ENCODE measurements at places on chromosomes 3 and 15. TPM values are rescaled to one million over a fixed set of nuclear protein-coding genes. Genes with fewer than 3 reads are reported as not detected.

GRCh38 chr3:54133196-54133595 lies 10.8 kb downstream of the CACNA2D3 start:
- DNase-seq: no peak

DNA sequence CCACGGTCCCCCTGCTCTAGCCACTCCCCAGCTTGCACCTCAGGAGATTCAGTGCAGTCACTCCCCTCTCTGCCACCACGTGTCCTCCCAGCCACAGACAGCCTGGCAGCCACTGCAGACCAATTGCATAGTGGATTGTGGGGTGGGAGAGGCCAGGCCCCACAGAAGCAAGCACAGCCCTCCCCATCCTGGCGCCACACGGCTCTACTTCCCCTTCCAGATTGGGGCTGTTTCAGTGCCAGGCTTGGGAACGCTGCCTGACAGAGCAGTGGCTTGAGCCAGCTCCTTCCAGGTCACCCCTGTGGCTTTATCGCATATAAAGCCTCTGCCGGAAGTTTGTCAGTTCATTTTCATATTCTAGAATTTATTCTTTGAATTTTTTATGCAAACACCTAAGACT lies 90.7 kb downstream of the TMEM266 start:
- DNase-seq: no peak

DNA sequence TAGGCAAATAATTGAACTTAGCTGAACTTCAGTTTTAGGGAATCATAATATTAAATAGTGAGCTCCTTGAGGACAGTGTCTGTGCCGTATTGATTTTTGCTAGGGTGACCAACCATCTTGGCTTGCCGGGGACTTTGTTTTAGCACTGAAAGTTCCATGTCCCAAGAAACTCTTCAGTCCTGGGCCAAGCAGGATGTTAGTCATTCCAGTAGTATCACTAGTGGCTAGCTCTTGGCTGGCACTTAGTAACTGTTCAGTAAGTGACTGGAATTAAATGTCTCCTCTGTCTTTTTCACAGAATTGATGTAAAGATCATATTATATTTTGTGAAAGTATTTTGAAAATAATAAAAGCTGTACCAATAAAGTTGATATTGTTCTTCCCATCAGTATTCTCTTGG lies 42.3 kb downstream of the RSRC1 start:
- no peak for DNase-seq

GRCh38 chr15:44501768-44502366 lies 35.1 kb upstream of the EIF3J start:
- DNase-seq: no peak

DNA sequence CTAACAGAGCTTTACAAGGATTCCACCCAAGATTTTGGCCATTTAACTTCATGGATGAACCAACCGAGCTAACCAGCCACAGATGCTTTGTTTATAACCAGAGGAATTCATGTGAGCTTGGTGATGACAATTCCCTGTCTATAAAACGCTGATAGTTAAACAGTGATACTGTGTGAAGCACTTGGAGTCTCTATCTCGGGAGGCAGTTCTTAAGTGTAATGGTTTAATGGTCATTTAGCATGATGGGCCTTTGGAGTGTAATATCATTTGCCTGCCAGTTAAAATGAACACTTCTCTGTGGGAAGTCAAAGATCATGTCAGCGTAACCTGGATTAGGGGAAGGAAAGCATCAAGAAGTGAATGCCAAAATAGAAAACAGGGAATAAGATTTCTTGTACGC lies 368.6 kb upstream of the THRB start:
- no peak for DNase-seq

SH2D7 gene
- polyA plus RNA-seq: not detected

GRCh38 chr15:44780608-44781007 lies 44.3 kb downstream of the TRIM69 start:
- no peak for DNase-seq

DNA sequence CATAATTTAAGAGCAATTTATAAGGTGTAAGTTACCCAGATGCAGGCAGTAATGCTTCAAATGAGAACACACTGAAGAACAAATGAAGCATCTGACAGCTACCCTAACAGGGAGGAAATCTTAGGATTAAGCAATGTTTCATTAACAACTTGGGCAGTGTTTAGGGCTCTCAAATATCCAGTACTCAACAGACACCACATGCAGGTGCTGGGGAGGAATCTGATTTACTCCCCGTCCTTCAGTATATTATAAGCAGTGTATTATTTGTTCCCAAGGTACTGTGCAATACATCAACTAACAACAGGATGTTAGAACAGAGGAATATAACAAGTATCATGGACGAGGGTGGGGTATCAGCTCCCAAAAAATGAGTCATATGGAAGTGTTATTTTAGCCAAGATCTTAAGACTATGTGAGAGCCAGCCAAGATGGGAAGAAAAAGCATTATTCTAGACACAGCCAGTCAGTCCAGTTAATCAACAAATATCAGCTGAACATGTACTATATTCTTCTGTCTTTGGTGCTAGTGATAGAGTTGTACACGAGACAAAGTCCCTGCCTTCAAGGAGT lies 20.4 kb downstream of the BTBD1 start:
- peak; percentile 30 for DNase-seq

DNA sequence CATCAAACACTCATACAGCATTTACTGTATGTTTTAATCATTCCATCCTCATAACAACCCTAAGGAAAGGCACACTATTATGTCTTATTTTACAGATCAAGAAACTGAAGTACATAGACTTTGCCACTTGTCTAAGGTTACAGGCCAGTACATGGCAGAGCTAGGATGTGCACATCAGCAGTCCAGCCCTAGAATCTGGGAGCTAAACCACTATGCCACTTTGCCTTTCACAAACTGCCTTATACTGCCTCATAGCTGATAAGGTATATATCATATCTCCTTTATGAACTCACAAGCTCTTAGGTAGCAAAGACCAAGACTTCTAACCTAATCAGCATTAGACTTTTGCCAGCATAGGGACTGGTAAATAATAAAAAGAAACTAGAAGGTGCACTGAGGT lies 49.1 kb downstream of the MYO9A start:
- no peak for DNase-seq

GRCh38 chr3:186374376-186374775 lies 12.3 kb upstream of the DGKG start:
- no peak for DNase-seq

PEAK1 gene
- 2.9 TPM for polyA plus RNA-seq

HDAC11 gene
- 43.7 TPM for polyA plus RNA-seq

DNA sequence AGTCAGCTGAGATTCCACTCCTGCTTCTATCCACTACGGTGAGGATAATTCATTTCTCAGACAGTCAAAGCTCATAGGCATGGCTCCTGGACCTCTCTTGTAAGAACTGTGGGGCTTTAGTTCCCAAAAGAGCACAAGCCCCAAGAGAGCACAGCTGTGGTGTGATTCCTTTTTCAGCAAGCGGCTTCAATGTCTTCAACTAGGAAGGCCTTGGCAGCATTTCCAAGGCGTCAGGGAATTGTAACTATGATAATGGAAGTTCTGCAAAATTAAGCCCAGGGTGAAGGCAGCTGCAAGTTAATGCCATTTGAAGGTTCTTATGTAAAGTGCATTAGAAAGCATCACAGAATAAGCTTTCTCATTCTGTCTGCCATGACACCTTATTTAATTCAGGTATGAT lies 657.1 kb downstream of the GRM7 start:
- no peak for DNase-seq

DNA sequence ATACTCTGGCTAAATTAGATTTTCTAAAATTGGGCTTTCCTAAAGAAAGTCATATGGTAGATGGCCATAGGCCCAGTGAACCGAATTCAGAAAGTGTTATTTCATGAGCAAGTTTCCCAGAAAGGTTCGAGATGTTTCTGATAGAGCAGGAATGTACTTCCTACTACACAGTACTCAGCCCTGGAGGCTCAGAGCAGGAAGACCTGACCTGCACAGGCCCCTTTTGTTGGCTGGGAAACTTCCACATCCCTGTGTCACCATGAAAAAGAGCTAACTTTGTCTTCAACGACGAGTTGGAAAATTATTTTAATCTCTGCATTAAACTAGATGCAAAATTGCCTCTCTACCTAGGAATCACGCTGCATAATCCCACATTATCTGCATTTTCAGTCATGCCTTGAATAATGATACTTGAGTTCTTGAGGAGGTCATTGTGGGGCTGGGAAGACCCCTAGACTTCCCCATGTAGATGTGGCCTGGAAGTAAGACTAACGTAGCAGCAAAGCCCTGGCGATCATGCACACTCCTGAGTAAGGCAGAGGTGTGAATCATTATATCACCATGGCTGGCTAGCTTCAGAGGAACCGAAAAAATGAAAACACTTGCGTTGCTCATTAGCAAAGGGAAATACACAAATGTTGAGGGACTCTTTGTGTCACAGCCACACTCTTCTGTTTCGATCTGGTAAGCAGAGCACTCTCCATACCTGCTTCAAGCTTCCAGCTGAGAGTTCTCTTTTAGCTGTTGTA lies 47.1 kb downstream of the CMTM7 start:
- no peak for DNase-seq

DNA sequence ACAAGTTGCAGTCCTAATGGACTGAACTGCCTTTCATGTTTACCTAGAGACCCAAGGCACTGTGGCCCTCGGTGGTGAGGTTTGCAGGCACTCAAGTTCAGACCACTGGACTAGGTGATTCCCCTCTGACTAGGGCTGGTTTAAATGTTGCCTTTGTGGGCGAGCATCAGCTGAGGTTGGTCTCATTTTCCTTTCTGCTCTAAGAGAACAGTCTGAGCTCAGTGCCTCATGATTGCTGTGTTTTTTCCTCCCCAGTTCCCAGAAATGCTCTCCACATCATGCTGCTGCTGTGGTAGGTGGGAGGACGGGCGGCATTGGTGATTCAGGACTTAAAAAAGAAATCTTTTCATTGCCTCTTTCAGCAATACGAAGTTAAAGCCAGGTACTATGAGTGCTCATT lies 237.2 kb downstream of the MBNL1 start:
- DNase-seq: no peak

DNA sequence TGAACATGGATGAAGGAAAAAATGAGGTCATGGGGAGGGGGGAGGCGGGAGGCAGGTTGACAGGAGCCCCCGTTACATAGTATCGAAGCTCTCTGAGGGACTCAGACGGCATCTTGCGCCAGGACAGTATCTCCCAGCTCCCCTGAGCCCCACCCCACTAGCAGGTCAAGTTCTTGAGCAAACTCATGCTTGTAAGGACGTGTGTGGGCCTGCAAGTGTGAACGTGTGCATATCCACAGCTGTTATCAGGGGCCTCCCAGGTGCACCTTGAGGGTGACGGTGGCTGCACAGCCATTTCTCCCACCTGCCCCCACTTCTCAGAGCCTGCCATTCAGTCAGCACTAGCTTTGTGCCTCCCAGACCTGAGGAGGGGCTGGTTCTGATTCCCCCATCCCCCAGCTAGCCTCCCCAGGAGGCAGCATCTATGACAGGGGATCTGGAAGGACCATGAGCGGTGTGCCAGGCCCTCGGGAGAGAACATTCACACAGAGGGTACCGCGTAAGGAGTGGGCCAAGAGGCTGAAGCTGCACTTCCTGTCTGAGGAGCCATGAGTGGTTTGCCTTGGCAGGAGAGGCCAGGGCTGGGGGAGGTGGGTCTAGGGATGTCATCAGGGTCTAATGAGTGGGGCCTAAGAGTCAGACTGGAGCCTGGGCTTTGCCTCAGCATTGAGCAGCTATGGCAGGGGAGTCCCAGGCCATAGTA lies 2.9 kb downstream of the SEMA3F start:
- no peak for DNase-seq

DNA sequence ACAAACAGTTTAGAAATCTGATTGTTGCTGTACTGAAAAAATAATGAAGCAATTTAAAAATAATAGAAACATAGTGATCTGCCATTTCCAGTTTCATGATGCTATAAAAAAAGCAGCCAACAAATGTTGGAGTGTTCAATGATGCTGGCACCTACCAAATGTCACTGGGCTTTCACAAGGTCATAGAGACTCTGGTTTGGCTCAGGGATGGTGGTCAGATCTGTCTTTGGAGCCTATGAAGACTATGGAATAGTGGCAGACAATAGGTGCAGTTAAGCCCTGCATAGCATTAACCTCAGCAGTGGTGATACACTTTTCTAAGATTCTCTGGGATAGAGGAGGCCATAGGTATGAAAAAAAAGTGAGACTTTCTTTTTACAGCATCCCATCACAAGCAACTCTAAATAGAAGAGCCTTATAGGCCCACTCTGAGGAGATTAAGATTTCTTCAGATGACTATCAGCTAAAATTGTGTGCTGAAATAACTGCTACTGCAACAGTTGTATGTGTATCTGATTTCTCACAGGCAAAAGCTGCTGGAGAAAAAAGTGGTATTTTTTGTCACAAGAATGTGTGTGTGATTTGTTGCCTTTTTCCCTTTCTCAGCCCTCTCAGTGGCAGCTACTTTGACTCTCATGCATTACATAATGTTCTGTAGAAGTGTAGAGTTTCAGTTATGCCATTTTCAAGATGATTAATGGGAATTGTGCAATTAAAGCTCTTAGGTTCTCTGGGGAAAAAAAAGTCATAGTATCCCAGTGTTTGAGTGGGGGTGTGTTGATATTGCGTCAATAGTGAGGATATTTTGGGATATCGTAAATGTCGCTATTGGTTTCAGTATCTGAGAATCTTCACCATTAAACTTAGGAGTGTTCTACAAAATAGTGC lies 137.4 kb downstream of the MBNL1 start:
- no peak for DNase-seq

- DNase-seq: no peak
Observed at GRCh38 chr3:152234657-152235375, 33.9 kb upstream of the MBNL1 start.

Data from kidney (tissue), 22 donors.